ENCODE measurements at places on chromosomes 5 and 9.

DNA sequence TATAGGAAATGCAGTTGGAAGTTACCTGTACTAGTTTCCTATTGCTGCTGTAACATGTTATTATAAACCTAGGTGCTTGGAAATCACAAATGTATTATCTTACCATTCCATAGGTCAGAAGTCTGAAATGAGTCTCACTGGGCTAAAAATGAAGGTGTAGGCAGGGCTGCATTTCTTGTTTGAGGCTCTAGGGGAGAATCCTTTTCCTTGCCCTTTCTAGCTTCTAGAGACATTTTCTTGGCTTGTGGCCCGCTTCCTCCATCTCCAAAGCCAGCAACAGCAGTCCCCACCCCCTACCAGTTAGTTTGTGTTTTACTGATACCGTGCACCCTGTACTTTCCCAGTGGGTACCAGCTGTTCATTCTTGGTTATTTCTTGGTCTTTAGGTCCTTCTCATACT lies 153.3 kb downstream of the SLF1 start:
- H3K4me3 ChIP-seq: no peak overlapping the region
- no peaks in the 10 kb centered on the region for H3K27me3 ChIP-seq
- DNase-seq: no peak
- no peak overlapping the region for H3K27ac ChIP-seq
- no peaks in the 10 kb centered on the region for H3K36me3 ChIP-seq

DNA sequence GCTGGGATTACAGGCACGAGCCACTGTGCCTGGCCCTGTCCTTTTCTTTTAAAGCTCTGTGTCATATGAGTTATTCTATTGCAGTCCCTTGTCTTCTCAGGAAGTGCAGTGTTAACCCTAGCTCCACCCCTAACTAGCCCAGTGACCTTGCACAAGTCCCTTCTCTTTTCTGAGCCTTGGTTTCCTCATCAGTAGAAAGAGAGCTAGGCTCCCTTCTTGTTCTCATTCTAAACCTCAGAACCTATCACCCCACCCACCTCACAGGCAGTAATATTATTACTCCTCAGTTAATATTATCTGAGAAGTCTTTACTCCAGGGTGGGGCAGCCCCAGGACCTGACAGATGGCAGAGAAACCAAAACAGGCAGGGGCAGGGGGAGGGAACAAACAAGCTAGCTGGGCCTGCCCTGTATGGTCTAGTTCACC lies 7.2 kb downstream of the CYFIP2 start:
- no peak for DNase-seq
- no peaks in the 10 kb centered on the region for H3K36me3 ChIP-seq
- no peaks in the 10 kb centered on the region for H3K4me1 ChIP-seq
- H3K27me3 ChIP-seq: no peaks in the 10 kb centered on the region

- peak overlapping the region; percentile 32 for H3K27ac ChIP-seq
- no peak for DNase-seq
- H3K4me1 ChIP-seq: no peaks in the 10 kb centered on the region
- no peaks in the 10 kb centered on the region for H3K36me3 ChIP-seq
- no peak overlapping the region for H3K4me3 ChIP-seq
Measured at GRCh38 chr5:43036856-43037635, 3.1 kb downstream of the ANXA2R start.

DNA sequence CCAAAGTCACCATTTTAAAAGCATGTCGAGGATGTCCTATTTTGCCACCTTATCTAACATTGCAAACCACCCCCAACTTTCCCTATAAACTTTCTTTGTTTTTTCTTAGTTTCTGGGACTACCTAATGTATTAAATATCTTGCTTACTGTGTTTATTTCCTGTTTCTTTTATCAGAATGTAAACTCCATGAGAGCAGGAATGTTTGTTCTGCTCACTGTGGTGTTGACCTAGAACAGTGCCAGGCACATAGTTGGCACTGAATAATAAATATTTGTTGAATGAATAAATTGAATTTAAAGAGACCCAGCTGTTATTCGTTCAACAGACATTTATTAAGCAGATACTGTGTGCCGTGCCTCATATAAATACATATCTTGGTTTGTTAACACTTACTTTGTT lies 35.2 kb downstream of the MACIR start:
- no peak overlapping the region for H3K4me3 ChIP-seq
- H3K4me1 ChIP-seq: no peaks in the 10 kb centered on the region
- no peaks in the 10 kb centered on the region for H3K27me3 ChIP-seq

DNA sequence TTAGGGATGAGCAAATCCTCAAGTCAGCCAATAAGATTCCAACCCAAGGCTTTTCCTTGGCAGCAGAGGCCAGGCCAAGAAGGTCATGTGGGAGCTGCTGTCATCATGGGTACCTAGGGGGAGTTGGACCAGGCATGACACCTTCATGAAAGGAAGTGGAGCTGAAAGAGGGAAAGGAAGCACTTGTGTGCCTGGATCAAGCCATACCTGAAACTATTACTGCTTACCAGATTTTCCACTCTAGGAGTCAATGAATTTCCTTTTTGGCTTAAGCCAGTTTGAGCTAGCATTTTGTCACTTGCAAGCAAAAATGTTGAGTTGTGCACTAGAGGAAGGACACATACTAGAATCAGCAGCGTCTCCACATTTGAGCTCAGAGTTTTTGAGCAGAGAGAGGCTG lies 14.5 kb upstream of the WNK2 start:
- H3K36me3 ChIP-seq: no peaks in the 10 kb centered on the region
- no peaks in the 10 kb centered on the region for H3K27me3 ChIP-seq
- peaks cover 11% of the 10 kb centered on the region for H3K4me1 ChIP-seq
- H3K4me3 ChIP-seq: no peak overlapping the region

GRCh38 chr9:20670395-20670794 lies 13.7 kb upstream of the FOCAD start:
- no peak overlapping the region for H3K27ac ChIP-seq
- no peaks in the 10 kb centered on the region for H3K27me3 ChIP-seq
- H3K4me1 ChIP-seq: no peaks in the 10 kb centered on the region
- H3K36me3 ChIP-seq: no peaks in the 10 kb centered on the region

- DNase-seq: no peak
- H3K27ac ChIP-seq: peak overlapping the region; percentile 94
- H3K4me3 ChIP-seq: peak overlapping the region; percentile 70
- no peaks in the 10 kb centered on the region for H3K4me1 ChIP-seq
Measured at GRCh38 chr5:79513308-79513703, 628 bp downstream of the HOMER1 start.

- H3K4me3 ChIP-seq: no peak overlapping the region
- no peaks in the 10 kb centered on the region for H3K36me3 ChIP-seq
- H3K27ac ChIP-seq: no peak overlapping the region
- no peaks in the 10 kb centered on the region for H3K27me3 ChIP-seq
- no peaks in the 10 kb centered on the region for H3K4me1 ChIP-seq
- DNase-seq: no peak
Measured at GRCh38 chr5:27140831-27141230, 102.4 kb upstream of the CDH9 start.

GRCh38 chr9:124066783-124067577 lies 55.4 kb downstream of the LHX2 start:
- H3K36me3 ChIP-seq: no peaks in the 10 kb centered on the region
- no peak overlapping the region for H3K27ac ChIP-seq
- DNase-seq: no peak
- no peaks in the 10 kb centered on the region for H3K4me1 ChIP-seq

- DNase-seq: peak; percentile 87
- H3K27me3 ChIP-seq: no peaks in the 10 kb centered on the region
Measured at GRCh38 chr9:76373173-76373783, 20.9 kb downstream of the RFK start.

GRCh38 chr5:43099640-43100039 lies 21.1 kb upstream of the ZNF131 start:
- H3K4me1 ChIP-seq: no peaks in the 10 kb centered on the region
- H3K36me3 ChIP-seq: no peaks in the 10 kb centered on the region
- H3K27me3 ChIP-seq: no peaks in the 10 kb centered on the region

DNA sequence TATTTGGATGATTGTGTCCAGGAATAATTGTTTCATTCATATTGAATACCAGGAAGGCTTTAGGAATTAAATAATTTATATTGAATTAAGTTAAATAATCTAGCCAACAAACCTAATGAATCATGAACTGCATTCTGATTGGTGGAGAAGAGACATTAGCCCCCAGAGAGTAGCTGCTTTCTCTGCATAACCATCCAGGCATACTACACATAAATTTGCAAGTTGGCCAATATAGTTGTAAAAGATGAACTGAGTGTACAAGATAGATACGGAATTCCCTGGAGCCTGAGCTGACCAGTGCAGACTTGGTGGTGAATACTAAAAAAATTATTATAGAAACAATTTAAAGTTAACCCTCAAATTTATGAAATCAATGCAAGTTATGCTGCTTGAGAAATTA lies 311.8 kb upstream of the KIF2A start:
- H3K4me1 ChIP-seq: no peaks in the 10 kb centered on the region
- no peaks in the 10 kb centered on the region for H3K36me3 ChIP-seq
- H3K27ac ChIP-seq: no peak overlapping the region

- H3K27ac ChIP-seq: no peak overlapping the region
- no peaks in the 10 kb centered on the region for H3K27me3 ChIP-seq
- DNase-seq: no peak
- H3K4me3 ChIP-seq: no peak overlapping the region
- H3K36me3 ChIP-seq: no peaks in the 10 kb centered on the region
- H3K4me1 ChIP-seq: no peaks in the 10 kb centered on the region
Measured at GRCh38 chr9:121807069-121807822, 155.8 kb downstream of the DAB2IP start.

DNA sequence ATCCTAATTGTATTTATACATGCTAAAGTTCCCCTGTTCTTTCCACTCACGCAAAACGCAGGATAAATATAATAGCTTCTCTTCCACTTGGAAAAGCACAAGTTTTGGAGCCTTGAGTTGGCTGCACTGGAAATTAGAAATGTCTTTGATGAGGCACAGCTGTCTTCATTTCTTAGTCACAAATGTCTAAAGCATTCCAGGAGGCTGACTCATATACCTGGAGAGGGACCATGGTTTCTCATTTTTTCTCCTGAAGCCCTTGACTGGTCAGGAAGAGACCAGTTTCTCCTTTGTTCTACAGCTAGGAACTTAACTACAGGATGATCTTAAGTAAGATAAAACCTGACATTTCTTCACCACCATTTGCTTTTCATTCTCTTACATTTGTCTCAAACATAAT lies 16.2 kb downstream of the MTX3 start:
- no peak overlapping the region for H3K4me3 ChIP-seq
- H3K4me1 ChIP-seq: no peaks in the 10 kb centered on the region
- H3K27ac ChIP-seq: no peak overlapping the region
- no peaks in the 10 kb centered on the region for H3K36me3 ChIP-seq
- H3K27me3 ChIP-seq: no peaks in the 10 kb centered on the region

- H3K4me3 ChIP-seq: no peak overlapping the region
- peak overlapping the region; percentile 3 for H3K27ac ChIP-seq
- H3K27me3 ChIP-seq: no peaks in the 10 kb centered on the region
- H3K36me3 ChIP-seq: no peaks in the 10 kb centered on the region
Measured at GRCh38 chr9:89405826-89406225, 87.5 kb downstream of the SECISBP2 start.

GRCh38 chr5:131005963-131006684 lies 158.9 kb downstream of the HINT1 start:
- no peak for DNase-seq
- no peaks in the 10 kb centered on the region for H3K27me3 ChIP-seq
- no peaks in the 10 kb centered on the region for H3K36me3 ChIP-seq
- H3K4me1 ChIP-seq: no peaks in the 10 kb centered on the region
- H3K4me3 ChIP-seq: no peak overlapping the region
- no peak overlapping the region for H3K27ac ChIP-seq

DNA sequence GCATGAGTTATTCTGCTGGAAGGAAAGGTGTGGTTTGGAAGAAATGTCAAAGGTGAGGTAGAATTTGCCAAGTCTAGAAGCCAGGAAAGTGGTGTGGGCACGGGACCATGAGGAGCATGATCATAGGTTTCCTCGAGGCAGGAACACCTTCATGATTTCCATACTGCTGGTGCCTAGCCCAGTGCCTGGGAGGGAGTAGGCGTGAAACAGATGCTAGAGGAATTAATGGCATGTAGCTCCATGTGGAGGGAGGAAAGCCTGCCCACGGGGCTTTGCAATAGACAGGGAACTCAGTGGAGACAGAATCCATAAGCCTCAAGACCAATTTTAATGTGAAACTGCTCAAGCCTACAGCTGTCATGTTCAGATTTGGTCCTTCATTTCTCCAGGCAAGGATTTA lies 35.1 kb downstream of the TTLL11 start:
- no peaks in the 10 kb centered on the region for H3K27me3 ChIP-seq
- DNase-seq: no peak
- no peak overlapping the region for H3K4me3 ChIP-seq

GRCh38 chr5:67014191-67014590 lies 182.4 kb downstream of the CD180 start:
- no peaks in the 10 kb centered on the region for H3K36me3 ChIP-seq
- no peaks in the 10 kb centered on the region for H3K27me3 ChIP-seq
- H3K4me1 ChIP-seq: no peaks in the 10 kb centered on the region
- H3K4me3 ChIP-seq: no peak overlapping the region
- H3K27ac ChIP-seq: no peak overlapping the region

- no peaks in the 10 kb centered on the region for H3K27me3 ChIP-seq
- H3K36me3 ChIP-seq: no peaks in the 10 kb centered on the region
- no peak overlapping the region for H3K27ac ChIP-seq
- no peak overlapping the region for H3K4me3 ChIP-seq
Measured at GRCh38 chr5:27015758-27016157, 22.6 kb downstream of the CDH9 start.

- no peak for DNase-seq
- H3K36me3 ChIP-seq: peaks cover 4% of the 10 kb centered on the region
- no peak overlapping the region for H3K27ac ChIP-seq
- no peak overlapping the region for H3K4me3 ChIP-seq
- H3K27me3 ChIP-seq: no peaks in the 10 kb centered on the region
- H3K4me1 ChIP-seq: no peaks in the 10 kb centered on the region
Measured at GRCh38 chr9:97474372-97474925, 27.0 kb upstream of the TMOD1 start.

DNA sequence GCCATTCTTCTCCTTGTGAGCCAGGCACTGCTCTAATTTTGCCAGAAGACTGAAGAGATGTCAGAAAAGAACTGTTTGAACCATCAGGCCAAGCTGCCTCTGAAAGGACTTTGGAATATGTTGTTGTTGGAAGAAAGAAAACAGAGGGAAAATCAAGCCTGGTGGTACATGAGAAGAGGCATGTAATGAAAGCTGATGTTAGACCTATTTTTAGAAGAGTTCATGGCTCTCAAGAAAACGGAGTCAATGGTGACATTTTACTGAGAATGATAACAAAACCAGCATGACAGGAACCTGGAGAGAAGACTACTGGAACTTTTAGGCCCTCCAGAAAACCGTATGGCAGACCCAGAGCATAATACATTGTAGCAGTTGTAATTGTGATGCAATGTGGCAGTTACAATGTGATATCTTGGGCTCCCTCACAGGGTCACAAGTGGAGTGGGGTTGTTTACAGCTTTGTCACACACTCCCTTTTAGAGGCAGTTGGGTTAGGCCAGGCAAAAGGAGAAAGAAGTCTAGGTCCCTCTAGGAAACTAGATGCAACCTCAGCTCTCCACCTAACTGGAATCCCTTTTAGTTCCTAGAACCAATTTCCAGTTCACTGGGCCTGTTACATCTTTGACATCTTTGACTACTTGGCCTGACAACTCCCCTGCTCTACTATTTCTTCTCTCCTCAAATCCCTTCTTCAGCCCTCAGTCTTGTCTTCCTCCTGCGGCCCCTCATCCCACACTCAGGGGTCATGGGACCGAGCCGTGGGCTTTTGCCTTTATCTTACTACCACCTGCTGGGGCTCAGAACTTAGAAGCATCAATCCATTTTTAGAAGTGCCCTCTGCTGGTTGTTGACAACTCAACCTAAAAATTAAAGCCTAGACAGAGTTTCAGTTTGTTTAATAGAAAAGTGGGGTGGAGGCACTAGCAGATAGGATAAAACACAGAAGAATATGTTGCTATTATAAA lies 61.2 kb upstream of the JAK2 start:
- no peak overlapping the region for H3K27ac ChIP-seq
- H3K27me3 ChIP-seq: no peaks in the 10 kb centered on the region
- no peaks in the 10 kb centered on the region for H3K4me1 ChIP-seq
- H3K4me3 ChIP-seq: no peak overlapping the region
- no peaks in the 10 kb centered on the region for H3K36me3 ChIP-seq
- DNase-seq: no peak
